Neural crest cell (in vitro differentiated cells): ENCODE measurements at places on chromosomes 1 and 21.

DNA sequence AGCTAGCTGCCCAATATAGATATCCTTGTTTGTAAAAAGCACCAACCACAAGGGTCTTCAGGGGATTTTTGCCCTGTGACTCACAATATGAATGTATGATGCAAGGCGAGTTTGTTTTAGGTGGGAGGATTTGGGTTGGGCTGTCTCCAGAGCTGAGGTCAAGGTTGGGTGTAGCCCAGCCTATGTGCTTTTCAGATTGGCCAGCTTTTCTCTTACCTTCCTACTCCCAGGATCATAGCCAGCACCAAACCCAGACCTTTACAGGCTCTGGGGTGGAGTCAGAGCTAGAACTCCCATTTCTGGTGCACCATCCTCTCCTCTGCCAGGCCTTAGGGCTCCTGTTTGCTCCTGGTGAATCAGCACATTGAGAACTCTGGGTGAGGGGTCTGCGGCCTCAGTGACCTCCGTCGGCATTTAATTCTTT lies 55.6 kb upstream of the GCLM start:
- DNase-seq: no peak

GRCh38 chr1:12369258-12369657 lies 139.4 kb downstream of the VPS13D start:
- DNase-seq: no peak

DNA sequence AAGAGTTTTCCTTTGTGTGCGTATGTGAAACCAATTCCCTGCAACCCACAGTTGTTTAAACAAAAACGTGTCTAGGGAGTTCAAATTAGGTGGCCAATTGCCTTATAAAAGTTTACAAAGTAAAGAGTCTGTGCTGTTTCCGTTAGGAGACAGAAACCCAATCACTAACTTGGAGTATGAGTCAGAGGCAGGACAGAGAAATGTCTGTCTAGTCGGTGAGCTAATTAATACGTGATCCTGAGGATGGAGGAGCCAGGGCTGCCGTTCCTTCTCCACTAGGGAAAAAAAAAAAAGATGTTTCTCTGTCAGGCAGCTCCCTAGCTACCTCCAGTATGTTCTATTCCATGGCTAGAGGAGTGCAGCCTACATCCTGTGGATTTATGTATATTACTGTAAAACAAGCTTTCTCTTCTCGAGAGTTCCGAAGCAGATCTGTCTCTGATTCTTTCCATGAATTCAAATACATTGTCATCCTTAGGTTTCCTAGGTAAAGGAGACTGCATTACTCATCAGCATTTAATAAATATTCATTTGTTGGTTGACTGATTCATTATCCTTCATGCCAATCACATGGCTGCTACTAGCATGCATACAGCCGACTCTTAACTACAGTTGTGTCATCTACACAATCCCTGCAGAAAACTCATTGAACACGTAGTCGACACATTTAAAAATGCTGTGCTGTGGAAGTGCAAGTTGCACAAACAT lies 430.6 kb downstream of the KIF26B start:
- no peak for DNase-seq

DNA sequence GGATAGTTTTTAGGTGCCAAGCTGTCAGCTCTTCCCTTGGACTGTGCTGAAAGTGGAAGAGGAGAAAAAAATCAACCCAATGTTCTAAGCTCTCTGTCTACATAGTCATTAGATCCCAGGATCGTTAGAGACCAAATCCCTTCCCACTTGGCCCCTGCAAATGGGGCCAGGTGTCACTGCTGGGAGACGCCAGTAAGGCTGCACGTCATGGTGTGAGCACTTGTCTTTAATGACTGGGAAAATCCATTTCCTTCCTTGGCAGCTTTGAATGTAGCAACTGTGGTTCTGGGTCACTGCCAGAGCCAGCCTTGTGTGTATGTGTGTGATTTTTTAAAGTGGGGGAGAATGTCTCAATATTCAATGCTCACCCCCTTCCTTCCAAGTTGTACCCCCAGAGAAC lies 59.9 kb downstream of the MAN1C1 start:
- DNase-seq: no peak

- DNase-seq: no peak
Measured at GRCh38 chr21:39095681-39096080, 87.6 kb downstream of the PSMG1 start.

DNA sequence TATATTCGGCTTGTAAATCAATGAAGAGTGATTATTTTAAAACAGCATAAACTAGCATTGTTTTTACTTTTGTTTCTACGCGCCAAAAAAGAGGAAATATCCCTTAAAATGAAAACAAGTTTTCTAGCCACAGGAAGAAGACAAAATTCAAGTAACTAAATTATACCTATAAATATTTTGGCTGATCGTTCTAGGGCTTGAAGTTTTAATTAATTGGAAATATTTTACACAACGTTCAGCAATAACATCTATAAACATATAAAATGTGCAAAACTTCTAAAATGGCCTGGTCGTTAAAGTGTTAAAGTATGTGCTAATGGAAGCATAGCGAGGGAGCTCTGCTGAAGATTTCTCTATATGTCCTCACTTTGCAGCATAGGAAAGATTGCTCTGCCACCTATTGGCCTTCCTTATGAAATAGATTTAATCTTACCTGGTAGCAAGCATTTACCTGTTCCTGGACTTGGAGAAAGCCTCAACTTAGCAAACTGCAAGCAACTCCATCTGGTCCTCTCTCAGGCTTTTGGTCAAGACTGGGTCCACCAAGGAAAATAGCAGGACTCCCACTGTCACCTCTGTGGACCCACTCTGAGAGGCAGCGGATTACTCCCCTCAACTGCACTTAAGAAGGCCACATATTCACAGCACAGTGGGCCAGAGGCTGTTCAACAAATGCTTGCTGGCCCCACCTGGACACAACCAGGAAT lies 351.3 kb upstream of the RUNX1 start:
- no peak for DNase-seq

DNA sequence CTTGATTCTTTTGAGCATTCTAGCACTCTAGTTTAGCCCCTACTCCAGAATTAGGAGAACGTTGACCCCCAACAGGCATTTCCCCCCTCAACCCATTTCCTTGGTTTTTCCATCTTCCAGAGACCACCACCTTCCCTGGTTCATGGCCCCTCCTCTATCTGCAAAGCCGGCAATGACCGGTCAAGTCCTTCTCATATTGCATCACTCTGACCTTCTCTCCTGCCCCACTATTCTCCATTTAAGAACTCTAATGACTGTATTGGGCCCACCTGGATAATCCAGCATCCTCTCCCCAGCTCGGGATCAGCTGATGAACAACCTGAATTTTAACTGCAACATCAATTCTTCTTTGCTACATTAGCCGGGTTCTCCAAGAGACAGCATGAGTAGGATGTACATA lies 437.4 kb downstream of the NPHP4 start:
- DNase-seq: no peak

DNA sequence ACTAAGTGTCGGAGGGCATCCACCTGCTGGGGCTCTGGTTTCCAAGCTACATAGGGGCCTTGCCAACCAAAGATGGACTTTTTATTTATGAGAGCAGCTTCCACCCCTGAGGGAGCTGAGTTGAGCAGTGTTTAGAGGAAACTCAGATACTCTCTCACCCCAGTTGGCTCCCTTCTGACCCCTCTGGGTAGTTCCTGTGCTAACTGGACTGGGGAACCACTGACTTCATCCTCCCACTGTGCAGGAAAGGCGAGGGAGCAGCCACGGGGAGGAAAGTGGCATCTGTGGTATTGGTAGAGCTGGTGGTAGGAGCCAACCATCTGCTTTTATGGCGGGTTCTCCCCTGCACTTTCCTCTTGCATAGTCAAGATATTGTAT lies 70.4 kb downstream of the MPZL1 start:
- no peak for DNase-seq
